ENCODE measurements at places on chromosomes 3 and 15.

- no peak for DNase-seq
These were observed 278.9 kb downstream of the MECOM start for GRCh38 chr3:169384573-169384972.

DNA sequence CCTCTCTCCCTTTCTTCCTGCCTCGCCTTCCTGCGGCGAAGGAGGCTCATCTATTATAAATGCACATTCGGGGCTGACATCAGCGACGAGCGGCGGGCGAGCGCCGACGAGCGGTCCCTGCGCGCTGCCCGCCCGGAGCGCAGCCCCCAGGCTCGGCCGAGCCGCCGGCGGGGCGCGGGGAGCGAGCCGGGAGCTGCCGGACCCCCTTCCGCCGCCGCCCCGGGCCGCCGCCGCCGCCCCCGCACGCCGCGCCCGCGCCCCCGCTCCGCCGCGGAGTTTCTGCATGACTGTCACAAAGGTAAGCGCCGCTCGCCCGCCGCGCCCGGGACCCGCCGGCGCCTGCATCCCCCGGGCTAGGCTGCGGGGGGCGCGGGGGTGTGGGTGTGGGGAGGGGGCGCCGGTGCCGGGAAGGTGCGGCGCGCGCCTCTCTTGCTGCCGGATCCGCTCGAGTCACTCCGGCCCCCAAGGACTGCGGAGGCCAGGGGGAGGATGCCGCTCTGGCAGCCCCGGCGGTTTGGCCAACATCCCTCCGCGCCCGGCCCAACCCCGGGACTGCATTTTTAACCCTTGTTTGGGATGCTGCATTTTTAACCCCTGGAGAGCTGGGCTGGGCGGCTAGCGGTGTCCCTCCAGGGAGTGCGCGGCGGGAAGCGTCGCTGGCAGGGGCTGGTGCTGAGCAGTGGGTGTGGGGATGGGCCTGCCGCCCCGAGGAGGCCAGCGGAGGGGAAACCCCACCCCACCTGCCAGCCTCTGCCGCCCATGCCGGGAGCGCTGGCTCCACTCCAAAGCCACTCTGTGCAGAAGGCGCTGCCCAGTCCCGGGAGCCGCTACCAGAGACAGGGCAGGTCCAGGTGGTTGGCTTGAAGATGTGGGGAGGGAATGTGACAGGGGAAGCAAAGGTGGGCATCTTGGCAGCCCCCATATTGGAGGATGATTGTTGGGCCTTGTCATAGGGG is at the start of gene CORO2B:
TSS of gene CORO2B (plus strand) at position 14 of the 956 bp plus-strand sequence. CDS start at position 284, 270 bp downstream.
- peak; percentile 84 for DNase-seq

DNA sequence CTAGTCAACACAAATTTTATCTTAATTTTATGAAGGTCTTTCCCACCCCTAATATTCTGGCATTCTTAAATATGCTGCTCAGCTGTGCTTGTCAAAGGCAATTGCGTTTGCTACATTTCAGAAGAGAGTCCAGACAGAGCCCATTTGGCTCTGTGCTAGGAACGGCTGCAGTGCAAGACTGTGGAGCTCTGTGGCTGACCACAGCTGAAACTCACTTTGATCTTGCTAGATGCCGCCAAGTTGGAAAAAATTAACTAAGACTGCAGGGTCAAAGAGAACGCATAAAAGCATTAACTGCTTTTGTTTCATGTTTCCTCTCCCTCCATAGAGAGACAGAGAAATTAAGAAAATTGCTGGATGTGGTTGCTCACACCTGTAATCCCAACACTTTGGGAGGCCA is 7.6 kb upstream of the PPP1R2 start:
- DNase-seq: no peak

- DNase-seq: peak; percentile 59
These were observed 4.1 kb downstream of the EFCAB12 start for GRCh38 chr3:129424185-129424841.

DNA sequence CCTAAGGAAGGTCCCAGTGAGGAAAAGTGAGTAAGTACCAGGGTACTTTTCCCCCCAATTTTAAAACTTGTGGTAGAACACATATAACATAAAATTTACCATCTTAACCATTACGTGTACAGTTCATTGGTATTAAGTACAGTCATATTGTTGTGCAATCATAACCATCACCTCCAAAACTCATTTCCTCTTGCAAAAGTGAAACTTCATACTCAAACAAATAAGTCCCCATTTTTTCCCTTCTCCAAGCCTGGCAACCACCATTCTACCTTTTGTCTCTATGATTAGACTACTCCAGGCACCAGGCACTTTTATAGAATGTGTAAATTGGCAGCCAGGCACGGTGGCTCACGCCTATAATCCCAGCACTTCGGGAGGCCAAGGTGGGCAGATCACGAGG is 12.2 kb downstream of the PRC1 start:
- no peak for DNase-seq

DNA sequence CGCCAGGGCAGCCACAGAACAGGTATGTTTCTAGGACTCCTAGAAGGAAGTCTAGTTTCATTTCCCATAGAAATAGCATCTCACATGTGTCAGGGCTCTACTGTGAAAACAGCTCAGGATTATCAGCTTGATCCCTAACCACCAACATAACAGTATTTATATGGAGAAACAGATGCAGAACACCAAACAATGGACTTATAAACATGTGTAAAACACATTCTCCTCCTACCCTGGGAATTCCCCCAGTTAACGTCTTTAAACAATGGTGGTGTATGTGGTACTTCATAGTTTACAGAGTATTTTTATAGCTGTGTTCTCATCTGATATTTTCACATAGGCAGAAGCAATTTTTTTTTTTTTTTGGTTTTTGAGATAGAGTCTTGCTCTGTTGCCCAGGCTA is 9.7 kb downstream of the TNFSF10 start:
- DNase-seq: no peak

GRCh38 chr3:150806185-150806835 is 43.3 kb upstream of the SIAH2 start:
- DNase-seq: peak; percentile 77

GRCh38 chr3:175478301-175478700 is 619.2 kb downstream of the NAALADL2 start:
- no peak for DNase-seq

GRCh38 chr3:168476360-168476980 is 380.7 kb upstream of the GOLIM4 start:
- DNase-seq: no peak

GRCh38 chr15:75042730-75043508 is 19.5 kb downstream of the PPCDC start:
- peak; percentile 63 for DNase-seq

- DNase-seq: peak; percentile 93
These were observed at the start of gene IL5RA for GRCh38 chr3:3110299-3110630. Gene IL5RA (minus strand): TSS chr3:3110374. CDS start chr3:3104984, 5,390 bp downstream.

DNA sequence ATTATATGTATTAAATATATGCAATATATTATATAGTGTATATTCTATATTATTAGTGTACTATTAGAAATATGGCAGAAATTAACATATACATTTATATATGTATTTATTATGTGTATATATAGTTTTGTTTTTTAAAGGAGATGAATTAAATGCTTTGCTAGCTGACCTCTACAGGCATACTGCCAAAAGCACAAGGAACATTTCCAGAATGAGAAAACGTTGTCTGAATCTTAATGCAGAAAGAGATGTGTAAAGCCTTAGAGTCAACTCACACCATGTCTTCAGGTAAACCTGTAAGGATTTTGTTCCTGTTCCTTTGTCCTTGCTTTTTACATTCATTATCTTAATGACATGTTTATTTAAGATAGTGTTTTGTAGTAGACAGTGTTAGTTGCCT is 111.9 kb downstream of the ST8SIA2 start:
- DNase-seq: no peak

DNA sequence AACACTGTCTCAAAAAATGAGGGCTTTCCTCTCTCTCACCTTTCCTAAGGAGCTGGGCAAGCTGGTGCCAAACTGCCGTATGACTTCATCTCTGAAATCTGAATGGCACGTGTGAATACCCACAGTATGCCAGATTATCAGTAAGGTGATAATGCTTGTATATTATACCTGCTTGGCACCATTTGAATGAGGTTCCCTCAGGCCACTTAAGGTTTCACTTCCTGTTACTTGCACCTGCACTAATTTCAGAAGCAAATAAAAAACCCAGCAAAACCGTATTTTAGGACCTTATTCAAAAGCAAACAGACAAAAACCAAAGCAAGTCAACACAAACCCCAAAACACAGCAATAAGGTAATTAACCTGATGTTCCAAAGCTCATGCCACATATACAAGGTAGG is 19.7 kb downstream of the FOXP1 start:
- no peak for DNase-seq

- DNase-seq: no peak
These were observed 102.8 kb downstream of the XXYLT1 start for GRCh38 chr3:195168009-195168762.

DNA sequence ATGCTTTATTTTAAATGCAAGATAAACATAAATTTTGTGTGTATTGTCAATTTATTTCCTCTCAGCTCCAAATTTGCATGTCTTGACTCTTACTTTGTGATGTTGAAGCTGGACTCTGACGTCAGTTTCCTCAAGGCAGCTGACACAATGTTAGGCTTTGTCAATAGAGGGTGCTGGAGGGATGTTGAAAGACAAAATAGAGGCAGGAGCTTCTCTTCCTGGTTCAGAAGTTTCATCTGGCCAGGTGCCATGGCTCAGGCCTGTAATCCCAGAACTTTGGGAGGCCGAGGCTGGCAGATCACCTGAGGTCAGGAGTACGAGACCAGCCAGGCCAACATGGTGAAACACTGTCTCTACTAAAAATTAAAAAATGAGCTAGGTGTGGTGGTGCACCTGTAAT is 408.6 kb downstream of the GBE1 start:
- DNase-seq: peak; percentile 70

DNA sequence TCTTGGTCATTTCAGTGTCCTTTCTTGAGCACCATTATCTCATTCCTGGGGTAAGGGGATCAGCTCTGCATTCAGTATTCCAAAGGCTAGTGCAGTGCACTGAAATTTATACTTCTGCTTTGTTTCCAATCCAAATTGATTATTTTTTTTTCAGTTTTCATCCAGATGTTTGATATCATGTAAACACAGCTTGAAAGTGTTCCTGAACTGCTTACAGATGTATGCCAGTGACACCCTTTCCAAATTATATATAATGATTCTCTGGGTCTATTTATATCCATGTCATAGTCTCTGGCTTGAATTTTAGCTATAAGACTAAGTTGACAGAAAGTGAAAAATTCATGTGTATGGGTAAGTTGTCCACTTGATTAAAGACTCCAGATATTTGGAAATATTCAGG is 11.8 kb upstream of the TNFAIP8L3 start:
- DNase-seq: no peak

DNA sequence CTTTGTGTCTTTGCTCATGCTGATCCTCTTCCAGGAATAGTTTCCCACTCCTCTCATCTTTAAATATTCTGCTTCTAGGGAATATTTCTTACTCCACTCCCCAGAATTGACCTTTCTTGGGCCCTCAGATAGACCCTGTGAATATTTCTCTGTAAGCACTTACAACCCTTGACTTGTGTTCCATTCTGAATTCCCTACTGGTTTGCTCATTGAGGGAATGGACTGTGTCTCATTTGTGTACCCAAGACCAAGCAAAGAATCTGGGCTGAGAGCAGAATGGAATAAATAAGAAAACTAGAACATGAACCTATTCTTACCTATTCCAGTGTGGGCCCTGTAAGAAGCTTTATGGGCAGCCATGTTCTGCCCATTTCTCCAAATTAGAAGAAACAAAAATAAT is 72.7 kb upstream of the TSPAN3 start:
- no peak for DNase-seq

DNA sequence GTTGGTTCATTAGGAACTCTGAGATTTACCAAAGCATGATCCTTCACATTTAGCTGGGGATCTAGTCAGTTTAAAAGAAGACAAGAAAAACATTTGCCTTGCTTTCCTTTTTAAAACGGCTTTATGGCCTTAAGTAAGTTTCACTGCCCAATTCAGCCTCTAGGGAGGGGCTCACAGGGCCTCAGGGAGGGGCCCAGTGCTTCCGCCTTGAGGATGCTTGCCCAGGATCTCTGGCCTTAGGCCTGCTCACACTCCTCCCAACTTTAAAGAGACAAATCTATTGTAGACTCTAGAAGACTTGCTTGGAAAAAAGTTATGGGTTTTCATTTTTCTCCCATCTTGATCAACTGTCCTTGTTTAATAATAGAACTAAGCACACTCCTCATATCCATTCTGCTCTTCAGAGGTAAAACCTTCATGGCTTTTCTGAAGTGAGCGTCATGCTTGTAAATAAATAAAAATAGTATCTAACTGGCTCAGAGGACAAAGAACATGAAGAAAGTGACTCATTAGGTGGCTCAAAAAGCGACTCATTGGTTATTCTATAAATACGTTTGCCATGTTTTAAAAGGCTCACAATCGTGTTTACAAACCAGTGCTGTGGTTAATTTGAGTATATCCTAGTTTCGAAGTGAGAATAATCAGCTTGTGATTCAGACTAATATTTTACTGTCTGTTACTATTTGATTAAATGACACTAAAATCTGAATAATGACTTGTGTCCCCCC is 13.7 kb downstream of the PDHB start:
- DNase-seq: no peak

DNA sequence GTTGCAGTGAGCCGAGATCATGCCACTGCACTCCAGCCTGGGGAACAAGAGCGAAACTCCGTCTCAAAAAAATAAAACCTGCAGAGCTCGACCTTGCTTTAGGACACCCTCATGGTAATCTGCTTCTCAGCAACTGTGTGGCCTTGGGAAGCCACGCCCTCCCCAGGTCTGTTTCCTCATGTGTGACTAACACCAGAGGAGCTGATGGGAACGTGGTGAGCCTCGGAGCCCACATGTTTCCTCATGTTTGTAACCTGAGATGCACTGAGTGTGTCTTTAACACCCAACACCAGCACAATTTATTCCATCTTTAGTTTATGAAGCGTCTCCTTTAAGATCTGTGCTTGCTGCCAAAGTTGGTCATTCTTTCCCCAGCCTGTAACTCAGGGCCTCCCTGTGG is 142.8 kb downstream of the OCA2 start:
- DNase-seq: peak; percentile 15

DNA sequence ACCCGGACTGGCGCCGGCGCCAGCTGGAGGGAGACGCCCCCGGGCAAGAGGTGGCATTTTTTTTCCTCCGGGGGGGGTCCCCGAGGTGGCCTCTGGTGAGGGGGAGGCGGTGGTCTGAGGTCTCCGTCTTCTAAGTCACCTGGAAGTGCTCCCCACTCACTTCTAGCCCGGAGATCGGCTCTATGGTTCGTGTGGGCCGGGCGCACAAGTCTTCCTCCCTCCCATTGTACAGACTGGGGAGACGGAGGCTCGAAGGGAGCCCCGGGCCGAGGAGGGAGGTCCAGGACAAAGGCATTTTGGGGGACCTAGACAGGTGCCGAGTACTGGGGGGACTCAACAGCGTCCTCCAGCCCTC is 4.4 kb downstream of the GATA2 start:
- DNase-seq: peak; percentile 70

GRCh38 chr3:8595695-8596115 is 48.9 kb downstream of the SSUH2 start:
- no peak for DNase-seq

DNA sequence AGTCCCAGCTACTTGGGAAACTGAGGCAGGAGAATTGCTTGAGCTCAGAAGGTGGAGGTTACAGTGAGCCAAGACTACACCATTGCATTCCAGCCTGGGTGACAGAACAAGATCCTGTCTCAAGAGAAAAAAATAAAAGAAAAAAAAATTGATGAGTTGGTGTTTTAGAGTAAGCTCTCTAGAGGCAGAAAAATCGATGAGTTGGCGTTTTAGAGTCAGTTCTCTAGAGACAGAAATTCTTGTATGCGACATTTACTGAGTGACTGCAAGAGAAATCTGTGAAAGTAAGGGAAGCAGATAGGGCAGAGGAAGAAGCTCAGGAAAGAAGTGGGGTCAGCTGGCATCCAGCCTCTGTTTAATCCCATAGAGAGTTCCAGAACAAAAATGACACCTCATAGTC is 298.7 kb upstream of the ARRDC4 start:
- DNase-seq: no peak

GRCh38 chr15:100780208-100780800 is 99.3 kb upstream of the ALDH1A3 start:
- DNase-seq: no peak
